ENCODE measurements at places on chromosomes 7 and 10.

DNA sequence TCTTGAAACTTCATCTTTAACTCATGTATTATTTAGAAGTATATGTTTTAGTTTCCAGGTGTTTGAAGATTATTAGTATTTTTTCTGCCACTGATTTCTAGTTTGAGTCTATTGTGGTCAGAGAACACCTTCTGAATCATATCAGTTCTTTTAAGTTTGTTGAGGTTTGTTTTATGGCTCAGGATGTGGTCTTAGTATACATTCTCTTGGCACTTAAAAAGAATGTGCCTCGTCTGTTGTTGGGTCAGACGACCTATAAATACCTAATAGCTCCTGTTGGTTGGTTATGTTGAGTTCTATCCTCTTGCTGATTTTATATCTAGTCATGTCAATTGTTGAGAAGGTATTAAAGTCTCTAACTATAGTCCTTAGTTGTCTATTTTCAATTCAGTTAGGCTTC is 15.9 kb downstream of the TDRD1 start:
- no peak for DNase-seq

- DNase-seq = no peak
Observed at GRCh38 chr7:81468526-81468925, 301.3 kb downstream of the HGF start.

DNA sequence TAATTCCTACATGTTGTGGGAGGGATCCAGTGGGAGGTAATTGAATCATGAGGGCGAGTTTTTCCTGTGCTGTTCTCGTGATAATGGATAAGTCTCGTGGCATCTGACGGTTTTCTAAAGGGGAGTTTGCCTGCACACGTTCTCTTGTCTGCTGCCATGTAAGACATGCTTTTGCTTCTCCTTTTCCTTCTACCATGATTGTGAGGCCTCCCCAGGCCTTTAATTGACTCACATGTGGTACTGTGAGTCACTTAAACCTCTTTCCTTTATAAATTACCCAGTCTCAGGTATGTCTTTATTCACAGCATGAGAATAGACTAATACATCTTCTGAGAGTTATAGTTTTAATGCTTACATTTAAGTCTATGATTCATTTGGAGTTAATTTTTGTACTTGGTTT is 22.6 kb upstream of the CPN1 start:
- DNase-seq = no peak

DNA sequence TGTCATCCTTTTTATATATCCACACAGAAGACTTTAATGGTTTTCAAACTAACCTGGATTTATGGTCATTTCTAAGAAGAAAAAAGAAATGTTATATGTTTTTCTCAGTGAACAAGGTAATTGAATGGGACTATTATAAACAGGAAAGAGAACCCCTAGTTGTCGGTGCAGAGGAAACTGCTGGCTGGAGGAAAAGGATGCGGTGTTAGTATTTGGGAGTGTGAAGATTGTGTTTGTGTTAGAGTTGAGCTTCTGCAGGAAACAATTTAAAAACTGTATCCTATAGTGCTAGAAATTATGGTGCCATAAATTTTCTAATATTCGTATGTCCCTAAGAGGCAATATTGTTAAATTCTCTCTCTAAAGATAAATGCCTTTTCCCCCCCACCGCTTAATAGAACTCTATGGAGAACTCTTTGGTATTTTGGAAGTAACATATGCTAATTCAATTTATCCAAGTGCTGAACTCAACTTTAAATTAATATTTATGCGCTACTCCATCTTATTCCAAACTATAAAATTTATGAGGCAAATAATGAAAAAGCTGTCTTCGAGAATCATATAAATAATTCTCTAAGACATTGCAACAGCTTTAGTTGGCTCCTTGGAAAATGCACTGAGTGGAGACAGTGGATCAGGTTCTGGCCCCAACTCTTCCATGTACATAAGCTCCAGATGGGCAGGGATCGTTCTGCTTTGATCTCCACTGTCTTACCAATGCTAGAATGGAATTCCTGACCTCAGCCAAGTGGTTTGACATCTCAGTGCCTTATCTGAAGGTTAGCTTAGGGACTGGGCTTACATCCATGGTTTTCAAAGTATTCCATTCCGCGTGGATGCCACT is 5.6 kb downstream of the BZW2 start:
- no peak for DNase-seq

DNA sequence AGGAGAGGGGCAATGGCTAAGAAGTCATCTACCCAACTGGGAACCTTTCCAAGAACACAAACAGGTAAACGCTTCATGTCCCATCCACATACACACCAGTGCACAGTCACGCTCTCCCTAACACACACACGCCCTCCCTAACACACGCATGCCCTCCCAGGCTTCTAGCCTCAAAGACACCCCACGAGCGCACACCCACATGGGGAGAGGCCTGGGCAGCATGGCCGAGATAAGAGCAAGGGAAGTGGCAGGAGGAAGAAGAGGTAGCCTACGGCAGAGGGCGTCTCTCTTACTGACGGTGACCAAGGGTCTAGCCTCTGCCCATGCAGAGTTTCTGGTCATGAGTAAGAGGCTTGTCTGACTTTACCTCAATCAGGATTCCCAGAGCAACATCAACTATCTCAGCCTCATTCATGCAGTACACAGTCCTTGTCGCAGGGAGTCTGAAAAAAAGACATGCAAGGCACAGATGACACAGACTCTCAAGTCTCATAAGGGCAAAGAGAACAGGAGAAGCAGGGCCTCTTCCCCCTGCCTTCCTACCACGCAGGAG is 3.1 kb downstream of the CYREN start:
- DNase-seq = no peak

GRCh38 chr10:70265032-70265689 is 18.6 kb downstream of the NPFFR1 start:
- no peak for DNase-seq

- DNase-seq = no peak
Observed at GRCh38 chr10:112631501-112632400, 184.7 kb downstream of the VTI1A start.

GRCh38 chr10:73083221-73083620 is 13.4 kb downstream of the P4HA1 start:
- DNase-seq = no peak

- no peak for DNase-seq
Observed at GRCh38 chr10:28331841-28332240, 29.0 kb upstream of the MPP7 start.
